Occipital lobe (tissue), 3 donors: ENCODE measurements at places on chromosomes 2 and 18. TPM values are rescaled to one million over a fixed set of nuclear protein-coding genes. Genes with fewer than 3 reads are reported as not detected.

DNA sequence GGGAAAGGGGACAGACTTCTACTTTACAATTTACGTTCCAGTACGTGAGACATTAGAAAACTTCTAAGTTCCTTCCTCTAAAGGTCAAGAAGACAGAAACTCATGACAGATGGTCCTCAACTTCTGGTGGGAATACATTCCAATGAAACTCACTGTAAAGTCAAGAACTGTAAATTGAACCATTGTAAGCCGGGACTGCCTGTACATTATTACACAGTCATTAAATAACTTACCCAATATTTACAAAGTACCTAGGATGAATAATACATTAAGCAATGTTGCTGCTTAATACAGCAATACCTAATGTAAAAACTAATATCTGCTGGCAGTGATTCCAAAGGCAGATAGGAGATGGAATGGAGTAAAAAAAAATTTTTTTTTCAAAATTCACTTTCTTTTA is 51.9 kb downstream of the CDH2 start:
- DNase-seq, result no peak

The DCDC2C gene
- total RNA-seq, result 0.62 TPM

The LYG2 gene
- not detected for total RNA-seq

- no peak for DNase-seq
Measured at GRCh38 chr18:63890237-63890949, 2.9 kb downstream of the SERPINB2 start.

GRCh38 chr2:96500385-96501066 is 4.6 kb downstream of the NEURL3 start:
- DNase-seq, result no peak

The AKAIN1 gene
- 3.6 TPM for total RNA-seq

The TUBB8B gene
- total RNA-seq, result not detected

DNA sequence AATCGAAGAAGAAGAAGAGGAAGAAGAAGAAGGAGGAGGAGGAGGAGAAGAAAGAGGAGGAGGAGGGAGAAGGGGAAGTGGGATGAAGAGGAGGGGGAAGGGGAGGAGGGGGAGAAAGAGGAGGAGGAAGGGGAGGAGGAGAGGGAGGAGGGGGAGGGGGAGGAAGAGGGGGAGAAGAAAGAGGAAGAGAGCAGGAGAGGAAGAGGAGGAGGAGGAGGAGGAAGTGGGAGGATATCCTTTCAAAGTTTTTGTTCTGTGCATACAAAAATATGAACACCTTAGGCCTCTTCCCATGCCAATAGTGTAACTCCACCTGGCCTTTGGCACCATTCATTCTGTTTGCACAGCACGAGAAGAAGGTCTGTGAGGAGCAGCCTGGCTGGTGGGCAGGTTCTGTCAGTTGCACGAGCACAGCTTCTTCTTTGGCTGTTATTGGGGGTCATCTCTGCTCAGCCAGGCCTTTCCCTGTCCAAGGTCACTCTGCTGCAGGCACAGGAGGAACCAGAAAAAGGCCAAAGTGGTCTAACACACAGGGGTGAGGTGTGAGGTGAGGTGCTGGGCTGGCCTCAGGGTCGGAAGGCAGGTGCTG is 25.8 kb upstream of the PLB1 start:
- DNase-seq, result no peak

GRCh38 chr2:44741507-44741906 is 200.0 kb upstream of the SIX3 start:
- no peak for DNase-seq

DNA sequence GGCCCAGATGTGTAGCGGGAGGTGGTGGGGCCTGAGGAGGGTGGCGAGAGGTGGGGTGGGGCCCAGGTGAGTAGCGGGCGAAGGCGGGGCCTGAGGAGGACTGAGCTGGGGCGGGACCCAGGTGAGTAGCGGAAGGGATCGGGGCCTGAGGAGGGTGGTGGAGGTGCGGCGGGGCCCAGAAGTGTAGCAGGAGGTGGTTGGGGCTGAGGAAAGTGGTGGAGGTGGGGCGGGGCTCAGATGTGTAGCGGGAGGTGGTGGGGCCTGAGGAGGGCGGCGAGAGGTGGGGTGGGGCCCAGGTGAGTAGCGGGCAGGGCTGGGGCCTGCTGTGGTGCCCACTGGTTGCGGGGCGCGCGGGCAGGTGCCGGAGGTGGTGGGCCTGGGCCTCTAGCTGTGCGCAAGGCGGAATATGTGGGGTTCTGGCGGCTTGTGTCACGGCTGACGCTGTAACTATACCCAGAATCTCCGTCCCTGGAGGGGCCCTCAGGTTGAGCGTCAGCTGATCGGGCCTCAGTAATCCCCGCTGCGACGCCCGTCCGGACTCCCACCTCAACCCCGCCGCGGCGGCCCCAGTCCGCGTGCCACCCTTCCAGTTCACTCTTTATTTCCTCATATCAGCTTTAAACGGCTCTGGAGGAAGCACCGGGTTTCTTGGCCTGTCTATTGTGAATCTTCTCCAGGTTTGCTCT is 866 bp upstream of the SF3B6 start:
- DNase-seq, result no peak

DNA sequence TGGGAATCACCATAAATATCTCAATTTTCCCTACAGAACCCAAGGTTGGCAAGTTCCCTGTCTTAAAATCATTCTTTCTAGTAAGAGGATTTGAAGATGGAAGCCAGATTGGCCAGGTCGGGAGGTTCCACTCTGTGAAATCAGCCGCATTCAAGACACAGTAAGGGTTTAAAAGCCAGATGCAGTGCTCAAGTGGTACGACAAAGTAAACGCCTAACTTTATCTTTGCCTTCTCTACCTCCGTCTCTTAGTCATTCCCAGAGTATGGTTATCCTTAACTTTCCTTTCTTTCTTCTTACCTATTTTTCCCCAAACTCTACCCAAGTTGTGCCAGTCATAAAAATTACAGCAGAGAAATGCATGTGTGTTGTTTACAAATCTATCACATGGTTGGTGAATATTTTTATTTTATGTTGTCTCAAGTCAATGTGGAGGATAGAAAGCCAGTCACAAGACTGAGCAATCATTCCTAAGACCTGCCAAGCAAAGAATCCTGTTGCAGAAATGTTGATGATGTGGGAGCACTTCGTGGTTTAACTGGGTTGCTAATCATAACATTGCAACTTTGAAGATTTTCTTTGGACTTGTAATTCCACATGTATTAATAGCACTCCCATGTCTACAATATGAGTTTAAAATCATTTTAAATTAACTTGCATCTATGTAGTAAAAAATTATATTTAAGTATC is 62.6 kb downstream of the SLC40A1 start:
- no peak for DNase-seq

The MGAT4A gene
- 40.7 TPM for total RNA-seq

DNA sequence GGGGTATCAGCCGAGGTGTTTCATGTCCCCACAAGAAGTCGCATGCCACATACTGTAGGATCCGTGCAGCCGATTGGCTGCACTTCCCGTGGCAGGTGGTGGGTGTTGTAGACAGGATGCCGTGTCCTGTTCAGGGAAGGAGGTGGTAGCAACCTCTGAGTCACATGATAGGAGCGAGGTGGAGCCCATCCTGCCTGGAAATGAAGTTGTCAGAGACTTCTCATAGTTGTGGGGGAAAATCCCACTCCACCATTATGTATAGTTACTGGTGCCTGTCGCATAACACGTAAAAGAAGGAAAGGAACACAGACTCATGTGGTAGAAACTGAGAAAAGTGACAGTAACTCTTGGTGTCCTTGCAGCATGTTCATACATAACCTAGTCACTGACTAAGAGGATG is 91.4 kb upstream of the IL1R2 start:
- DNase-seq, result no peak

GRCh38 chr2:101974663-101975062 is 17.1 kb upstream of the IL1R2 start:
- DNase-seq, result no peak

DNA sequence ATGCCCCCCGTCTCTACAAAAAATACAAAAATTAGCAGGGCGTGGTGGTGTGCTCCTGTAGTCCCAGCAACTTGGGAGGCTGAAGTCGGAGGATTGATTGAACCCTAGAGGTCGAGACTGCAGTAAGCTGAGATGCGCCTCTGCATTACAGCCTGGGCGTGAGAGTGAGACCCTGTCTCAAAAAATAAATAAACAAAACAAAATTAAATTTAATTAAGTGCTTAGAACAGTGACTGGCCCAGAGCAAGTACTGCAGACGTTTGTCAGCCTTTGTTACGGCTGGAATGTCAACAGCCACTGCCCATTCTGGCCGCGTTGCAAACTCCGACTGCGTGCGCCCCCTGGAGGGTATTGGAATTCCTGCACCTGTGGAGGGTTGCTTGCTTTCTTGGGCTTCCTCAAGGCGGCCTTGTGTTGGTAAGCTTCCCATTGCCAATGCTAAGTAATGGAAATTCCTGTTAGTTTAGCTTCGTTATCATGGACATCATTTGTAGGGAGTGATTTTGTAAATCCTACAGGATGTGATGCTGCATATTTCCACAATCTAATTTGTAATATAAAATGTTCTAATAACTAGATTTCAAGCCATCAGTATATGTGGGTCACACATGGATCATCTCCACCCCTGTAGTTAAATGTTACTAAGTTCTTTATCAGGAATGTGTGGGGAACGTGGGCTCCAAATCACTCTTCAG is 15.9 kb upstream of the ATP6V1B1 start:
- DNase-seq, result no peak

GRCh38 chr2:189411860-189412259 is 29.4 kb upstream of the WDR75 start:
- DNase-seq, result no peak

DNA sequence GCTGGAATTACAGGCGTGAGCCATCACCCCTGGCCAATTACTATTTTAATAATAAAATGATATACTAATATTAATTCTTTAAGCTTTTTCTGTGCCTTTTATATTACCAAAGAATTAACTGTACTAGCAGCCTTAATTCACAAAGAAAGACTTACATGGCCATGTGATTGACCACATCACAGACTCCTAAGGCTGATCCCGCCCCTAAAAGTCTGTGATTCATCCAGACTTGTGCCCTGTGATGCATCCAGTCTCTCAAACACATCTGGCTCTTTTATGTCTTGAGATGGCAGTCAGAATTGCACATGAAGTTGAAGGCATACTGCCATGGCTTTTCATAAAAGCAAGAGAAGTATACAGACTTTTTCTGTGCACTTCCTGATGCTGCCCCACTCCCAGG is 91.7 kb downstream of the DTNA start:
- no peak for DNase-seq

The GATA6 gene
- total RNA-seq, result 0.16 TPM

GRCh38 chr2:32558492-32558891 is 69.4 kb upstream of the TTC27 start:
- DNase-seq, result no peak

The LINC00305 gene
- not detected for total RNA-seq
